ENCODE measurements at places on chromosomes 13 and 19. TPM values are rescaled to one million over a fixed set of nuclear protein-coding genes. Genes with fewer than 3 reads are reported as not detected.

Gene CEACAM6
- total RNA-seq, result not detected

DNA sequence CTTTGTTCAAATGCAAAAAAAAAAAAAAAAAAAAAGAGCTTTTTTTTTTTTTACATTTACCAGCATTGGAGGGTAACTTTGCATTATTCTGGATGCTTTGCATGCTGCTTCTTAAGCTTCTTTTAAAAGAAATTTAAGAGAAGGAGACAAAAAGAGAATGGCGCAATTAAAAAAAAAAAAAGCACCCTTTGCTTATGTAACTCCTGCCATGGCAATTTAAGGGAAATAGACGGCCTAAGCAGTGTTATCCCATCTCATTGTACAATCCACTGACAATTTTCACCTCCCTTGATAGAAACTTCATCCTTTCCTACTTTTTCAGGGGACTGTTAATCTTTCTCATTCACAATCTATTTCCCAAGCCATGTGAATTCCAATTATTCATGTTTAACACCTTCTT, 129.8 kb downstream of the KCTD12 start:
- H3K4me1 ChIP-seq, result no peaks in the 10 kb centered on the region
- H3K4me3 ChIP-seq, result no peak overlapping the region
- DNase-seq, result no peak
- H3K27me3 ChIP-seq, result no peaks in the 10 kb centered on the region
- H3K36me3 ChIP-seq, result no peaks in the 10 kb centered on the region

DNA sequence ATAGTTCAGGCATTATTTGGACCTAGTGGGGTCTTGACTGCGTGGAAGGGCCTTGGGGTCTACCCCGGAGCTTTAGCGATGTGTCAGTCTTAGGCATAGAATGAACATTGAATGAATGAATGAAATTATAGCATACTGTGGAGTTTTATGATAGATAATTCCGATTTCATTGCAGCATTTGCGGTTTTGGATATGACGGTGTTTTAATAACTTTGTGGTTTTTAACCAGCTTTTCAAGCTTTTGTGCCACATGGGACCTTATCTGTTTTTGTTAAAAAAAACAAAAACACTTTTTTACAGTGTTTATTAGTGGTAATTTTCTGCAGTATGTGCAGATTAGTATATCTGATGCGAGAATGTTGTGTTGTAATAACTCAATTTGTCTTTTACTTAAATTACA, 696 bp downstream of the NUP58 start:
- H3K4me3 ChIP-seq, result peak overlapping the region; percentile 91
- H3K27me3 ChIP-seq, result peaks cover 13% of the 10 kb centered on the region
- peaks cover 32% of the 10 kb centered on the region for H3K4me1 ChIP-seq

Gene CLIP3
- 0.62 TPM for total RNA-seq

DNA sequence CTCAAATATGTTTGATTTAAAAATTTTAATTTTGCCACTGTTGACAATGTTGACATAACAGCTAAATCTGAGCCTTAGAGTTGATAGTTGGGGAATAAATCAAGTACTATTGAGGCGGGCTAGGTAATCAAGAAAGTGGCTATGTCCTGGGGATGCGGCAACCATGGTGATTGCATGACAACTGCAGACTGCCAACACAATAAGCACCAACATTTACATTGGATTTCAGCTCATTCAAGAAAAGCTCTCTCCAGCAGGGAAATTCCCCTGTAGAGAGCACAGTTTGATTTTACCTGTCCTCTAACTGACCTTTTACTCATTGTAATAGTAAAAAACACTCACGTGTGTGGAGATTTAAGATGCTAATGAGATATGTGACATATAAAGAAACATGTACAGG, 63.1 kb downstream of the ZNF100 start:
- no peaks in the 10 kb centered on the region for H3K27me3 ChIP-seq
- no peaks in the 10 kb centered on the region for H3K4me1 ChIP-seq
- DNase-seq, result no peak
- no peak overlapping the region for H3K4me3 ChIP-seq
- no peak overlapping the region for H3K27ac ChIP-seq

Gene AMER2
- total RNA-seq, result not detected

DNA sequence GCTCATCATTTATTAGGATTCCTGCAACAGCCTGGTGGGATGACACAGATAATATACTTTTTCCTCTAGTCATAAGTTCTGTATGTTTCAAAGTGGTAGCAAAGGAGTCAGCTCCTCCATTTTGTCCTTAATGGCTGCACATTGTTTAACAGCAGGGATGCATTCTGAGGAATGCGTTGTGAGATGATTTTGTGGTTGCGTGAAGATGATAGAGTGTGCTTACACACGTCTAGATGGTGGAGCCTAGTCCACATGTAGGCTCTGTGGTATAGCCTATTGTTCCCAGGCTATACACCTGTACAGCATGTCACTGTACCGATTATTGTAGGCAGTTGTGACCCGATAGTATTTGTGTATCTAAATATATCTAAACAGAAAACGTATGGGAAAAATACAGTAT, 4.6 kb downstream of the SMARCA4 start:
- H3K4me1 ChIP-seq, result peaks cover 62% of the 10 kb centered on the region
- H3K27ac ChIP-seq, result no peak overlapping the region
- DNase-seq, result no peak
- peaks cover 5% of the 10 kb centered on the region for H3K36me3 ChIP-seq
- no peak overlapping the region for H3K4me3 ChIP-seq

DNA sequence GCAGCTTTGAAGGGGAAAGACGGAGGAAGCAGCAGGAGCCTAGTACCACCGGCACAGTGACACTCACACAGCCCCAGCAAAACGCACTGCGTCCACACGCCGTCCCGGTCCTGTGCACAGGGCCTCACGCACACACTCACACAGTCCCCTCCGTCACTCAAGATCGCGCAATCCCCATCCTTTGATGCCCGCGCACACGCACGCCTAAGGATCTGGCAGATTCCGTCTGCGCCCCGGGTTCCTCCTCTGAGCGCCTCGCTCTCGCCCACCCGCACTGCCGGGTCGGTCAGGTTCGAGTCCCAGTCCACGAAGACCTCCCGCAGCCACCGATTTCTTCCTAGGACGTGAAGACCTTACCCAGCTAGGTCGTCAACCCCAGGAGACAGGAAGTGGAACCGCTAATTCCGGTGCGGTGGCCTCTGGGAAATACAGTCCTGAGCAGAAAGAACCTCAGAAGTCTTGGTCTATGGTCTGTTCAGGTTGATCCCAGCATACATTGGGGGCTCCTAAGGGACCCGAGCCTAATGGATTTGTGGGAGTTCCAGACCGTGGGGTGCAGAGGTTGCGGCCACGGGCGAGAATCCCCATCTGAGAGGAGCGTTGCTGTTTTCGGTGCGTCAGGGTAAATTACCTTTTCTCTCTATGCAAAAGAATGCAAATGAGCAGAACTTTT, at the start of gene ZNF780B:
TSS of gene ZNF780B (minus strand) at position 400 of the 673 bp plus-strand sequence. CDS start 5,899 bp downstream, outside the sequence.
- H3K36me3 ChIP-seq, result peaks cover 24% of the 10 kb centered on the region
- peaks cover 48% of the 10 kb centered on the region for H3K4me1 ChIP-seq
- peak within 1 kb of the TSS; percentile 100 for H3K4me3 ChIP-seq
- peak within 1 kb of the TSS; percentile 98 for H3K27ac ChIP-seq
- peaks cover 6% of the 10 kb centered on the region for H3K27me3 ChIP-seq

DNA sequence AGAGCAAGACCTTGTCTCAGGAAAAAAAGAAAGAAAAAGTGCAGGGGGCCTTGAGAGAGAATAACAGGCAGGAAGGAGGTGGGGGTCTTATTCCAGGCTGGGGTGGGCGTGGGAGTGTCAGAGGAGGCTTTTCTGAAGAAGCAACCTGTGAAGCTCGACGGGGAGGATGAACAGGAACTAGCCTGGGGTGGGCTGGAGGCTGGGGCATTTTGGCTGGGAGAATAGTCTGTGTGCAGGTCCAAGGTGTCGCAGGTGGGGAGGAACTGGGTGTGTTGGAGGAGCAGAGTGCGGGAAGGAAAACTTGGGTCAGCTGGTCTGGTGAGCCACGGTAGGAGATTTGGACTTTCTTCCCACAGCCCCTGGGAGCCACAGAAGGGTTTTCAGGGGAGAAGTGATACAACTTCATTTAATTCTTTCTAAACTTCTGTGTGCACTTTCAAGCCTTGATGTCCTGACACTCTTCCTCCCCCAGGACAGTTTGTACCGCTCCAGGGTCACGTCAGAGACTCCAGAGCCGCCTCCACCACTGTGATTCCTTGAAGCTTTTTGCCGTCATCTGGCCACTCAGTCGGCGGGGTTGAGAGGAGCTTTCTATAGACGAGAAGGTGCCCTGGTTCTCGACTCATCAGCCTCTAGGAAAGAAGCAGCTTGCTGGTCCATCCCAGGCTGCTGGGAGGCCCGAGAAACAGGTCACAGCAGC, 138.7 kb downstream of the SIPA1L3 start:
- no peaks in the 10 kb centered on the region for H3K27me3 ChIP-seq
- peaks cover 80% of the 10 kb centered on the region for H3K4me1 ChIP-seq
- H3K27ac ChIP-seq, result peak overlapping the region; percentile 99

DNA sequence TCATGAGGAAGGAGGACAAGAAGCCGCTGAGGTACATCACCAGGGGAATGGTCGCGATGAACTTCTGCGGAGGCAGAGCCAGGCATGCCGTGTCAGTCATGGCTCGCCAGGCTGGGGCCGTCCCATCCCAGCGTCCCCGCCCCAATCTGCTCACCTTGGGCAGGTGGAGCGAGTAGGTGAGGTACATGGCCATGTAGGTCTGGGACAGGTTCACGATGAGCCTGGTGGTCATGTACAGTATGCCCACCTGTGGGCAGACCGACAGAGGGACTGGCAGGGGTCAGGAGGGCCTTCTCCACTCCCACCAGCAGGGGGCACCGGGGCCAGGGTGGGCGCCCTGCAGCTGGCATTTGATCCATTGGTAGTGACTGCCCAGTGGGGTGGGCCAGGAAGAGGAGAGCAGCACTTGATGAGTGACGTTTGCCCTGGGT, 8.3 kb downstream of the TEKTIP1 start:
- H3K4me3 ChIP-seq, result no peak overlapping the region
- H3K36me3 ChIP-seq, result peaks cover 29% of the 10 kb centered on the region
- H3K27me3 ChIP-seq, result no peaks in the 10 kb centered on the region
- H3K27ac ChIP-seq, result no peak overlapping the region

- H3K27ac ChIP-seq, result peak overlapping the region; percentile 4
- no peak overlapping the region for H3K4me3 ChIP-seq
- H3K36me3 ChIP-seq, result no peaks in the 10 kb centered on the region
- peaks cover 5% of the 10 kb centered on the region for H3K27me3 ChIP-seq
- no peak for DNase-seq
- H3K4me1 ChIP-seq, result peaks cover 38% of the 10 kb centered on the region
These were observed 63.0 kb downstream of the MAP4K1 start for GRCh38 chr19:38554676-38555141.

Gene ZNF587B
- 35.0 TPM for total RNA-seq

- H3K4me1 ChIP-seq, result no peaks in the 10 kb centered on the region
- H3K4me3 ChIP-seq, result no peak overlapping the region
- no peaks in the 10 kb centered on the region for H3K27me3 ChIP-seq
- no peak for DNase-seq
- H3K36me3 ChIP-seq, result no peaks in the 10 kb centered on the region
- no peak overlapping the region for H3K27ac ChIP-seq
These were observed 565.9 kb upstream of the SPRY2 start for GRCh38 chr13:80906860-80907259.

Gene LYL1
- total RNA-seq, result 74.8 TPM

DNA sequence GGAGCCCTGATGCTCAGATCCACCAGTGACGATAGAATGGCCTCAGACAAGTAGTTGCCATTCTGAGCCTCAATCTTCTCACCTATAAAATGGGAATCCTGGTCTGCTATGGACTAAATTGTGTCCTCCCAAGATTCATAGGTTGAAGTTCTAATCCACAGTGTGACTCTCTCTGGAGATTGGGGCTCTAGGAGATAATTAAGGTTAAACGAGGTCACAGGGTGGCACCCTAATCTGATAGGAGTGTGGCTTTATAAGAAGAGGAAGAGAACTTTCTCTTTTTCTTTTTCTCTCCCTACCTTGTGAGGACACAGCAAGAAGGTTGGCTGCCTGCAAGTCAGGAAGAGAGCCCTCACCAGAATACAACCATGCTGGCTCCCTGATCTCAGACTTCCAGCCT, 214.1 kb downstream of the KATNAL1 start:
- no peak overlapping the region for H3K4me3 ChIP-seq
- no peak for DNase-seq
- H3K27ac ChIP-seq, result no peak overlapping the region
- no peaks in the 10 kb centered on the region for H3K4me1 ChIP-seq

- H3K4me1 ChIP-seq, result peaks cover 17% of the 10 kb centered on the region
- no peak overlapping the region for H3K4me3 ChIP-seq
- DNase-seq, result no peak
These were observed 147.3 kb downstream of the LHFPL6 start for GRCh38 chr13:39455521-39456175.

Gene CEACAM8
- total RNA-seq, result not detected

DNA sequence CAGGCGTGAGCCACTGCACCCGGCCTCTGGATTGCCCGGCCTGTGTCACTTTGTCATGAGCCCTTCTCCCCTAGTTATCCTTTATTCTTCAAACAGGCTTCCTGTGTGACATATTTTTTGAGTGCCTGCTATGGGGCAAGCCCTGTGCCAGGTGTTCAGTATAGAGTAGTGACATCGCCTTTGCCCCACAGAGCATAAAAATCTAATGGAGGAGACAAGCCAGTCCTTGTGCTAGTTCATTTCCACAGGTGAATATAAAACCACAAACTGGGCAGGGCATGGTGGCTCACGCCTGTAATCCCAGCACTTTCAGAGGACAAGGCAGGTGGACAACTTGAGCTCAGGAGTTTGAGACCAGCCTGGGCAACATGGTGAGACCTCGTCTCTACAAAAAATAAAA, 43.2 kb downstream of the BBC3 start:
- DNase-seq, result no peak
- H3K4me1 ChIP-seq, result peaks cover 20% of the 10 kb centered on the region
- no peak overlapping the region for H3K27ac ChIP-seq
- no peak overlapping the region for H3K4me3 ChIP-seq
- H3K27me3 ChIP-seq, result no peaks in the 10 kb centered on the region

Gene TMEM238
- 3.8 TPM for total RNA-seq

DNA sequence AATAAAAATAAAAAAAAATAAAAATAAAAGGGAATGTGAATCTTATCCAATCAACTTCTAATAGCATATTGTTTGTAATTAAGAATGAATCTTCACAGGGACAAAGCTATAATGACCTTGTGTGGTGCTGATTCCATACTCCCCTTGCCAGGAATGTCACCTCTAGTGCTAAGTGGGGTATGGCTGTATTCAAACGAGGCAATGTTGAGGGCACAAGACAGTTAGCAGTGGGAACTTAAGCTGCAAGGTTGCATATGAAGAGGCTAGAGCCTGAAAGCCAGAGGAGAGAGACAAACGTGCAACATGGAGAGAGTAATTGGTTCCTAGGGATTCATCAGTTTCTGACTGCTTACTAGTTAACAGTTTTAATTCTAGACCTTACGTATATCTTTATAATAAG, 43.9 kb upstream of the CSNK1A1L start:
- DNase-seq, result no peak
- H3K4me3 ChIP-seq, result no peak overlapping the region
- no peaks in the 10 kb centered on the region for H3K36me3 ChIP-seq
- H3K4me1 ChIP-seq, result no peaks in the 10 kb centered on the region
- no peak overlapping the region for H3K27ac ChIP-seq

GRCh38 chr19:8097681-8098567, 45.4 kb downstream of the CCL25 start:
- DNase-seq, result no peak
- H3K4me3 ChIP-seq, result no peak overlapping the region
- no peaks in the 10 kb centered on the region for H3K4me1 ChIP-seq
- H3K27me3 ChIP-seq, result peaks cover 3% of the 10 kb centered on the region
- H3K36me3 ChIP-seq, result peaks cover 2% of the 10 kb centered on the region
- H3K27ac ChIP-seq, result no peak overlapping the region

Gene ZNF681
- 8.3 TPM for total RNA-seq

Gene ACP7
- total RNA-seq, result not detected

All from activated B cell treated with CpG ODN at 0.5 μM for 24 hours (primary cell).